Activated CD4-positive, alpha-beta T cell treated with anti-CD3 and anti-CD28 coated beads for 36 hours (primary cell): ENCODE measurements at places on chromosomes 5 and 9.

- no peak for DNase-seq
These were observed 86.2 kb downstream of the GIN1 start for GRCh38 chr5:103033696-103034095.

GRCh38 chr5:139652788-139653241, 4.7 kb downstream of the CXXC5 start:
- no peak for DNase-seq

GRCh38 chr9:126436545-126437267, 110.1 kb downstream of the MVB12B start:
- DNase-seq: no peak

DNA sequence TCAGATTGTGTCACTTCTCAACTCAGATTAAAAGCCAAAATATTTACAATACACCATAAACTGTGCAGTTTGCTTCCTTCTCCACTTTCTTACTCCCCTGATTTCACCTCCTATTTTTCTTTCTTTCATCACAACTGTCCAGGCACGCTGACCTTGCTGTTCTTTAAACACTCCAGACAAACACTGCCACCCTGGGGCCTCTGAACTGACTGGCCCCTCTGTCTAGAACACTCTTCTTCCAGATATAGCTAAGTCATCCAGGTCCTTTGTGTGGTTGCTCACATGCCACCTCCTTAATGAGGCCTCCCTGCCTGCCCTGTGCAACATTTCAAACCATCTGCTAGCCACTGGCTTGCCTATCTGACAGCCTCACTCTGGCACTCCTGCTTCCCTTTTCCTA, 46.6 kb downstream of the ATG10 start:
- no peak for DNase-seq

- no peak for DNase-seq
These were observed 125.3 kb upstream of the SLC44A1 start for GRCh38 chr9:105119156-105119555.

DNA sequence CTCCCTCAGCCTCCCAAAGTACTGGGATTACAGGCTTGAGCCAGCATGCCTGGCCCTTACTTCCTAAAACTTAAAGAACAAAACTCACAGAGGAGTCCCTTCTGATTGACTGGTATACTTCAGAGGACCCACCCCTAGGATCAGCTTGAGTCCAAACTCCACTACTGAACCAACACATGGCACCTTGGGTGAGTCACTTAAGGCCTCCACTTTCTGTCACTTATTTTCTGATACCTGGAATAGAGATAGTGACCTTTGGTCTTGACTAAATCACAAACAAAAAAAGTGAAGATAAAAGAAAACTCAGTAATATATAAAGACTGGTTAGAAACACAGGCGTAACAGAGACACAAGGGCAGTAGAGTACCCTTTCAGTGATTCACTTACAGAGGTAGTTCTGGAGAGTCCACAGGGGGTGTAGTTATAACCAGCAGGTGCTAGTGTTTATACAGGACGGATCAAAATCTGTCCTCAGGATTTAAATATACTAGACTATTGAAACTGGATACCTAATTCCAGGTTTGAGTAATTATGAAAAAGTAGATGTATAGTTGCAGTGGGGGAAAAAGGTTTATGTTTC, 274.3 kb upstream of the ANKRD55 start:
- DNase-seq: no peak

GRCh38 chr5:128427921-128428320, 110.1 kb downstream of the FBN2 start:
- no peak for DNase-seq

DNA sequence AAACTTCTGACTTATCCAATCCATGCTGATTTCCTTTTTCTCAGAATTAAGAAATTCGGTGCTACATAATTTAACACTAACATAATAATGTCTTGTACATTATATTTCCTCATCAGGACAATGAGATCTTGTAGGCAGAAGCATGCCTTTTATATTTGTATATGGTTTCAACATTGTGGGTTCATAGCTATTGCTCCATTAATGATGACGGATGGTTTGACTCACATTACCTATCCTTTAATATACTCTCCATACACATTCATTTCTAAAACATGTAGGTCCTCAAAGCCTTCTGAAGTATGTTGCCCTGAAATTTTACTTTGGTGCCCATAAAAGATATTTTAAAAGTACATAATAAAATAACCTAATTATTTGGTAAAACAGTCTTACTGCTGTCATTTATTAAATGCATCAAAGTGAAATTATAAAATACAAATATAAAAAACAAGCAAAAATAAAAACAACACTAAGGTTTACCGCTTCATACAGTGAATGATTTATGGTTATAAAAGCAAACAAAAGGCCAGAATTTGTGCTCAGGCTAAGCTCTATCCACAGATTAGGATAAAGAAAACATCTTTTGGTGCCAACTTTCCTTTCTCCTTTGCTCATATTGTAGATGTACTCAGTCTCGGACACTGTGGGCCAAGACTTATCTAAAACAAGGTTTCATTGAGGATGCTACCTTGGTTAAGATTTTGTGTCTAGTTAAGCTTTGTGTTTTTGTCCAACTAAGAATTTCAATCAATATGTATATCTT, 61.2 kb upstream of the GCNT4 start:
- no peak for DNase-seq

DNA sequence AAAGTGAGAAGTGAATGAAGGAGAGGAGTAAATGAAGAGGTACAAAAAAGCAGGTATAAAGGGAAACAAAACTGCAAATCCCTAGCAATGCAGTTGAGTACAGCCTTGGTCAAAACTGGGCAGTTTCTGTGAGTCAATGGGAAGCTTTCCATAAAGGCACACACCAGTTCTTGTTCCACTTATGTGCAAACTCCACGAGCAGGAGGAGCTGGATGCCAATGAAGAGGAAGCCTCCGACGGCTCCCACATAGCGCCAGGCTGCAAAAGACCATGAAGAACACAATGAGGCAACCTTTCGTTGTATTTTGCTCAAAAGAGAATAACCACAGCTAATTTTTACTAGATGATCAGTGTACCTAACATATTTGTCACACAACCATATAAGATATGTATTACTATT, 81.1 kb downstream of the SERINC5 start:
- no peak for DNase-seq

DNA sequence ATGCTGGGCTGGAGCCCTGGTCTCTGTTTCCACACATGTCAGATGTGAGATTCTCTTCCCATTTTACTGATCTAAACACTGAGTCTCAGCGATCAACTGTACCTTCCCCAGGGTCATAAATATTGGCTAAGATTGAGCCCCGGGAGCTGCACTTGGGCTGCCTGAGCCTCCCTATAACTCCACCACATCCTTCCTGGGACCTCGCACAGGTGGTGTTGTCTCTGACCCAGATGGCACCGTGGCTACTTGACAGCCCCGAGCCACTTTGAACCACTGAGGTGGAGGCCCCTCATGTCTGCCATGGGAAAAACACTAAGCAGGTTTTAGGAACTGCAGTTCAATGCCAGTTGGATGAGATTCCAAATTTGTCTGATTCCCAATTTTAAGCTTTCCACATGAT, 586.5 kb downstream of the IRX1 start:
- no peak for DNase-seq

GRCh38 chr9:8858596-8859161, 1059.1 kb upstream of the DMAC1 start:
- DNase-seq: no peak

DNA sequence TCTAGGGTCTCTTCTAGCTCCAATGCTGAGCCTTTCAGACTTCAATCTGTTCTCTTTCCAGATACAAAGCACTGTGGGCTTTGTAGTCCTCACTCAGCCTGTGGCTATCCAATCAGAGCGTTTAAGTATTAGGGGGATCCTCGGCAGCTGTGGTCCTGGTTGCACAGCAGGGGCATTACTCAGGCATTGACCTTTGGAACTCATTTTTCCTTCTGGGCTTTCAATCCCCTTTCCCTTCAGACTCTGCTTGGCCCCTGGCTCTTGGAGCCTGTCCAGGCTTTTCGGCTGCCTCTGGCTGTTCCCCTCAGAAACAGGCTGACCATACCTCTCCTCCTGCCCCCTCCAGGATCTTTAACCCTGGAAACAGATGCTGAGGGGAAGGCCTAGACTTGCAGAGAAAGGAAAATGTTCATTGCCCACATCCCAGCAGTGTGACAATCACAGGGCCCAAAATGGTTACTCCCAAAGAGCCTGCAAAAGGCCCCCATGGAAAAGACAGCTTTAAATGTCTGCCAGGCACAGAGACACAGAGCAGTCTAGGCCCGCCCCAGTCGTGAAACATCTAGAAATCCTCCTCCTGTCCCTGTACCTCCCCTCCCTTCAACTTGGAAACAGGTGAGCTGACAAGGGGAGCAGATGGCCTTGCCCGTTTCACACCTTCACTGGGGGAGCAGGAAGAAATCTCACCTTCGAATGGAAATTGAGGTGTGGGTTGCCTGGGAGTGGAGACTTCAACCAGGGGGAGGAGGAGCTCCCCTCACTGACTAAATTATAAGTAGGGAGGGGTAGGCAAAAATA, 13.7 kb downstream of the C1QTNF2 start:
- DNase-seq: no peak

DNA sequence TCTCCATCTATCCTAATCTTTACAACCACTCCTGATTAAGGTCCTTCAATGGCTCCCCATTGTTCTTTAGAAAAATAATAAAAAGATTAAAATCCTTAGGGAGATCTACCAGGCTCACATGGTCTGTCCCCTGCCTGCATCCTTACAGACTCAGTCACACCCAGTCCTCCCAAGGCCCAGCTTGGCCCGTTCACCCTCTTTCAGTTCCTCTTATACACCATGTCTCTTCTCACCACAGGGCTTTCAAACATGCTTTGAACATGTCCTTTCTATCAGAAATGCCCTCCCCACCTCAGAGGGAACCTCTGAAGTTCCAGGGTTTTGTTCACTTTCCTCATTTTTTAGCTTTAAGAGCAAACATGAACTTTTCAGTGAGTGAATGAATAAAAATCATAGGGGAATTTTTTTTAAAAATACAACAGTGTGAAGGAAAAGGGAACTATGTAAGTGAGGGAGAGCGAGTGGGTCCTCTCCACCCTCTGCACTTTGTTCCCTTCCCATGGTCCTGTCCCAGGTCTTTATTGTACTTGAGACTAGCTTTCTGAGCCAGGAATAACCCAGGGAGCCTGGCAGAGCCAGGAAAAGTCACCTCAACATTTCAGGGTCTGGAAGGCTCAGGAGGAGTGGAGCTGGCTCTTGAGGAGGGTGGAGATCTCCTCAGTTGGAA, 55.3 kb downstream of the TRPC7 start:
- DNase-seq: no peak

GRCh38 chr5:172853355-172853975, 19.4 kb downstream of the ERGIC1 start:
- no peak for DNase-seq

DNA sequence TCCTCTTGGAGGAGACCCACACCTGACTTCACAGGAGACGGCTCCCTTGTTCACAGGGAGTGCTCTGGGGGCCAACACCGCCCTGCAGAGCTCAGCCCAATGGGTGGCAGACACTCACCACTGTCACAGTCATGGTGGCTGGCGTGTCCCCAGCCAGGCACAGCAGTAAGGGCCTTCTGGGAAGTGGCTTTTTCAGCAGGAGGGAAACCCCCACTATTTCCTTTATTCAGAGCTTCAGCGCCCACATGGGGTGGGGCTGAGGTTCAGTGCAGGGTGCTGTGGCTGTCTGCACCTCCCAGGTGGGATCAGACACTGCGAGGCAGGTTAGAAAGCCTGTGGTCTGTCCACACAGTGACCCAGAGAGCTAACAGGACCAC, 3.6 kb upstream of the SNAPC4 start:
- peak; percentile 88 for DNase-seq

DNA sequence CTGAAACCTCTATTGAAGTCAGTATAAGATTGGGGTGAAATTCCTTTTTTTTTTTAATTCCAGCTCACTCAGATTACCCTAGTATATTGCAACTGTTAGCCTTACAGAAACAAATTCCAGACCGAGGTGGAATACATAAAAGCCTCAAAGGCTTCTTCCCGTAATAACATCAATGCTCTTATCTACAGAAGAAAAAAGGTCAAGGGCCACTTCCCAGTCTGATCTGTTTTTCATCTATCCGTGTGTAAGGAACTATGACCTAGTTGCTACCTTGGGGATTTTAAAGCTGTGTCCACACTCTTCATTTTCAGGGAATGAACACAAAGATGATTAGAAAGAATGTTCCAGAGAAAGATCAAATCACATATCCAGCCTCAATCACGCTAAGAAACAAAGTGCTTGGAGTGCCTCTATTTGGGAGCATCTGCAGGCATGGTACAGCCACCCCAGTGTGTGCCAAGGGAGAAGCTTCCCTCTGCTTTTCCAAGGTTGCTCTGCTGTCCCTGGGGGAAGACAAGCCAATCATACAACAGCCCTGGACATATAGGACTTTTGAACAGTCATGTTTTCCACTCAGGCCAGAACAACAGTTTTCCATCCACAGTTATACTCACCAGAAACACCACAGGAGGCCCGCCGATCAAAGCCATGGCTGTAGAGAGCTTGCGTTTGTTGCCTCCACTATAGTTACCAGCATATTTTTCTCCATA, 23.5 kb downstream of the NIPSNAP3B start:
- DNase-seq: no peak

DNA sequence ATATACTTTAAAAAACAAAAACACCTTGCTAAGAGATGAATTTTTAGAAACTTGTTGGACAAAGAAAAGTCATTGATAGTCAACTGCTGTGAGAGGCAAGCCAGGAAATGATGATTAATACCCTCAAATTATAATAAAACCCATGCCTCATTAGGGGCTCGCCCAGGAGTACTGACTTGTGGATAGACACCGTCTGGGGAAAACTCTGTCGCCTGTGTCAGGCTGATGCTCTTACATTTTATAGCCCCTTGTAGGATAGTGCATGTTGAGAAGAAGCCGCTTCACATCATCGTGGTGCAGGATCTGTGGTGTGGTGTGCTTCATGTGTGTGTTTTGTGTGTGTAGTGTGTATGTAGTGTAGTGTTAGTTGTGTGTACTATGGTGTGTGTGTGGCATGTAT, 39.1 kb downstream of the SYK start:
- DNase-seq: no peak

GRCh38 chr5:170338933-170339779, 41.6 kb upstream of the LCP2 start:
- peak; percentile 80 for DNase-seq

GRCh38 chr9:130714586-130715110, 21.1 kb downstream of the EXOSC2 start:
- DNase-seq: no peak

DNA sequence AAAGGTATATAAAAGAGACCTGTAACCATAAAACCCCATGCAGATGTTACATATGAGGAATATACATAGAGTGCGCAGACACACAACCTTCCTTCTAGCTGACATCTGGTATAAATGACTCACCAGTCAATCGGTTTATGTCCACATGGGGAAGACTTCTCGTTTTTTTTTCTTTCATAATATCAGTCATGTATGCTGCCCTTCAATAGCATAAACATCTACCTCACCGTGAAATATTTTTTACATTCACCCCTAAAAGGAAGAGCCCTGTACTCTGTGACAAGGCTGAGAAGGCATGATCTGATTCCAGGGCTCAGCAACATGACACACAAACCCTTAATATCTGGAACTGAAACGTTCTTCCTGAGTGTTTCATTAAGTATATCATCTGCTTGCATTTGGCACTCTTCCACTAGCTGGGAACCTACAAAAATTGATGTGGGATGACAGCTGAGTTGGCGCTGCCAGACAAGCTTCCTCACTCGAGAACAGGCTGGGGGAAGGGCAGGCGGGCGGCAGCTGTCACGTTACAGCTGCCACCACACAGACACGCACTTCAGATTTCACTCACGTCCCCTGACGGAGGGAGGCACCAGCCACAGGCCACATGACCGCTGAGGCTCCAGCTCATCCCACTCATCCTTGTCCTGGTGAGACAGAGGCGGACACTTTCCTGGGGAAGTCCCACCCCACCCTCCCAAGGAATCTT, 74.2 kb downstream of the SHB start:
- peak; percentile 81 for DNase-seq
